ENCODE measurements at places on chromosomes 1 and 21.

- DNase-seq, result peak; percentile 8
These were observed 17.2 kb downstream of the CC2D1B start for GRCh38 chr1:52348704-52349300.

GRCh38 chr21:34754690-34755647, 86.2 kb downstream of the CLIC6 start:
- DNase-seq, result no peak

GRCh38 chr1:37752583-37753471, 12.1 kb downstream of the EPHA10 start:
- no peak for DNase-seq

- no peak for DNase-seq
These were observed 52.4 kb downstream of the TLCD4 start for GRCh38 chr1:95169548-95169947.

GRCh38 chr1:33147997-33148314, 33.9 kb downstream of the TRIM62 start:
- no peak for DNase-seq

DNA sequence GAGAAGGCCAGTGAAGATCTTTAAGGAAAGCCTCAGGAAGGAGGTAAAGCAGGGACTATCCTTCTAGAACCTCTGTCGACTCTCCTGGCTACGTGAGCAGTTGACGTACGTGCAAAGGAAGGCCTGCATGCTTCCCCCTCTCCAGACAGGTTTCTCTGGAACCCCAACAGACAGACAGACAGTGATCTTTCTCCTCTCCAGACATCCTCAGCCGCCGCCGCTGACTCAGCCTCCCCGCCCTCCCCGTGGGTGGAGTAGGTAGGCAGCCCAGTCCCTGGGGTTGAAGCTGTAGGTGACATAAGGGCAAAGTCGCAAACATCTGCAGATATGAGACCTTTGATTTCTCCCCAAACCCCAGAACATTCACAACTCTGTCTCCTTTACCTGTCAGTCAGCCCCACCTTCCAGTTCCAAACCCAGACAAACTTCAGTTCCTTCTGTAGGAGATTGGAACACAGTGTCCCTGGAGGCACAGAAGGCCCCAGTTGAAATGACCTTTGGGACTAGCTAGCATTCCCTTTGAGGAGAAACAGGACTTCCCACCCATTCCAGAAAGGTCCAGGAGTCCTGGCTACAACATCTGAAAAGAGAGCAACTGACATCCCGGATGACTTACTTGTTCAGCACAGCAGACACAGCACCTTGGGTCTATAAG, 146.0 kb upstream of the JUN start:
- DNase-seq, result no peak

DNA sequence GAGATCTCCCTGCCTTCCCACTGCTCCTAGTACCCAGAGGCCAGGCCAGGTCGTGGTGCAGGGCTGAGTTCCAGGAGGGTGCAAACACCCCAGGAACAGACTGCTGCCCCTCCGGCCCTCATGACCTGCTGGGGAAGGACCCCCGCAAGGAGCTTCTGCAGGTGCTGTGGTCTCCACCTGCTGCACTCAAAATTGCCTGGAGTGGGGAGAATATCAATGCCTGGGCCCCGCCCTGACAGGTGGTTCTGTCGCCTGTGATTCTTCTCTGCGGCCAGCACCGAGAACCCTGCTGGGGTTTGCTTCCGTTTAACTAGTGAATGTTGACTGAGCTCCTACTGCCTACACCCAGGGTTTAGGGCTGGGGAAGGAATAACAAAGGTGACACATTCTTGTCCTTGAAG, 2.1 kb upstream of the TFF3 start:
- DNase-seq, result no peak

DNA sequence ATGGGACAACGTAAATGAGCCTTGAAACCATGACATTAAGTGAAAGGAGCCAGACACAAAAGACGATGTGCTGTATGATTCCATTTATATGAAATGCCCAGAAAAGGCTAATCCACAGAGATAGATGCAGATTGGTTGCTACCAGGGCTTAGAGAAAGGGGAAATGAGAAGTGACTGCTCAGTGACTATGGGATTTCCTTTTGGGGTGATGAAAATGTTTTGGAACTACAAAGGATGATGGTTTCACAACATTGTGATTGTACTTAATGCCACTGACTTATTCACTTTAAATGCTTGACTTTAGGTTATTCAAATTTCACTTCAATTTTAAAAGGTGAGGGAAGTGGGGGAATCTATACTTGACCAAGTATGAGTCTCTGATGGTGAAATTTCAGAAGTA, 414.3 kb downstream of the SETD4 start:
- peak; percentile 35 for DNase-seq

GRCh38 chr1:88354256-88354655, 329.8 kb upstream of the PKN2 start:
- no peak for DNase-seq

- DNase-seq, result no peak
These were observed 7.8 kb downstream of the CASZ1 start for GRCh38 chr1:10788592-10789006.

DNA sequence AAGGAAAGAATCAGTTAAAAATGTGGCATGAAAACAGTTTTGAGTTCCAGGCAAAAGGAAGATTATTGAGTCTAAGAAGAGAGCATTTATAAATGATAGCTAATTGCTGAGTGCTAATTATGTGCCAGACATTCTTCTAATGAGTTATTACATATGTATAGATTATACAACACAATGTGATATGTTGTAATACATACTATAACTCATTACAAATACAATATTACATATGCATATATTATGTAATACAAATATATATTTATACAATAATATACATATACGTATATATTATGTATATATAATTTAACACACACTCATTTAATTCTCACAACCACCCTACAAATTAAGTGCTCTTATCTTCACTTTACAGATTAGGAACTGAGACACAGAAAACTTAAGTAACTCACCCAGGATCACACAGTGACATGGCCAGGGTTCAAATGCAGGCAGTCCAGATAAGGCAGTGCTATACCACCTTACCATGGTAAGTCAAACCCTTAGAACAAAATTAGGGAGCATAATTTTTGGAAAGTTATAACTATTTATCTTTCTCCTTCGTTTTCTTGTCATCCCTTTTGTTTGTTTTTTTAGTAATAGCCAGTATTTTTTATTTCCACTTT, 4.0 kb downstream of the SORT1 start:
- DNase-seq, result no peak

DNA sequence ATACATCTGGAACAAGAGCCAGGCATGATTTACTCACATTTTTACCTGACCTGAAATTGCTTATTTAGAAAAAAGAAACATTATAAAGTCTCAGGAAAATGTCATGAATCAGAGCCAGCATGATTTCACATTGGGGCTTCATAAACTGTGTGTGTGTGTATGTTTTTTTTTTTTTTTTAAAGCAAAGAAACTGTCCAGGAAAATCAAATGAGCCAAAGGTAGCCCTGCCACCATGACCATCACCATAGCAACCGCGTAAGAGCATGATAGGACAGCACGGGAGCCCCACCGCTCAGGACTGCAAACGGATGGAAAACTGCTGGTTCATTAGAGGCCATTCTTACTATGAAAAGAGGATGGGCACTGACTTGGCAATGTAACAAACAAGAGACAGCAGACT, 139.2 kb downstream of the NTMT2 start:
- no peak for DNase-seq

All from inflammatory macrophage (primary cell).